Thymus (tissue), 14 donors: ENCODE measurements at places on chromosomes 12 and 14.
A peak's percentile ranks its signal among the peaks of the same experiment; 100 is the strongest.

DNA sequence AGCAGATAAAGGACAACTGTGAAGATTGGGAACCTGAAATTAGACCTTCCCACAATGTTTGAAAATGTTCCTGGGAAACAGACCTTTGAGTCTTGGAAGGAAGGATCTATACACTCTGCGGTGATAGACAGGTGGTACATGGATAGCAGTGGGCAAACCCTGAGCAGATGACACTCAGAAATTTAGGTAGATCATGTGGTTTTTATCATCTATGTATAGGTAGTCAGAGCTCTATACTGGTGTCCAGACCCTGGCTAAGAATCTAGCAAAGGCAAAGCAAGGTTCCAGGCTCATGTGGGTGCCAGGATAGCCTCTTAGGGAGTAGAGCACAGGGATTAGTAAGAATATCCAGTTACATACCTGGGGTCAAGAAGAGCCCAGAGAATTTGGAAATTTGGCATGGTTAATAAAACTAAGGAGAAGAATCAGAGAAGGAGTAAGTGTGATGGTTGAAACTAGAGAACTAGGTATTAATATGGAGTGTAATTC lies 331.2 kb upstream of the FBXO33 start:
- DNase-seq, result no peak

GRCh38 chr12:53344487-53344823 lies 8.3 kb upstream of the SP7 start:
- no peak for DNase-seq

DNA sequence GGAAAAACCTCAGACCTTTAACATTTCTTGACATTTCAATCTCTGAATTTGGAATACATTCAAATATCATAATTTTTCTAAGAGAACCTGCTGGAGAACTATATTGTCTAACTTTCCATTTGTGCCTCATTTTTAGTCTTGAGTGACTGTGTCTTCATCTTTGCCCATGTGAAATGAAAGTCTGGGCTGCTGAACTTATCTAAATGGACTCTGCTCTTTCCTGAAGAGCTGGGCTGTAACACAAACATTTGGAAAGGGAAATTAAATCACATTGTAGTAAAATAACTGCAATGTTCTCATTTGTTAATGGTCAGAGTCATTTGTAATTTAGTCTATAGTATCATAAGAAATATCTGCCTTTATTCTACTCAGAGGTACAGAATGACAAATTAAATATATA lies 373.1 kb downstream of the LRIG3 start:
- no peak for DNase-seq

DNA sequence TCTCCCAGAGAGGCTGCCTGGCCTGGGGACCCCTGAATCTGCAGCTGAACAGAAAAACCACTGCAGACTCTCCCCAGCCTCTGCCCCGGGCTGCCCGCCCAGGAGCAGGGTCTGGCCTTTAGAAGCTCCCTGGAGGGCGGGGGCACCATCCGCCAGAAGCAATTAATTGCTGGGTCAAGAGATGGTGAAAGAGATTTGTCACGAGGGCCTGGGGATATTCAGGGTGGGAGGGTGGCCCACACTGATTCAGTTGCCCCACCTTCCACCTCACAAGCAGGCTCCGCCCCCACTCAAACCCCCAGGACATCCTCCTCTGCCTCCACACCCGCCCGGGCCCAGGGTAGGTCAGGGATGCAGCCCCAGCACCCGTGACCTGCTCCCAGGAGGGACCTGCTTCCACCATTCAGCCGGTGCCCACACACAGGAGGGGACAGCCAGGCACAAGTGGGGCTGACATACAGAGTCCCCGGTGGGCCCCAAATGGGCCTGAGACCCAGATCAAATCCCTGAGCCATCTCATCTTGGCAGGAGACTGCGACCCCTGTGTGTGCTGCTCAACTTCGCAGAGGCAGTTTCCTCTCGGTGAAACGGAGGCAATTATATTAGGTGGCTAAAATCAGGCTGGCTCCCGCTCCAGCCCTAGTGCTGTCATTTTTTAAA lies 23.0 kb downstream of the NCOR2 start:
- no peak for DNase-seq

GRCh38 chr12:109696485-109697269 lies 16.9 kb upstream of the FAM222A start:
- DNase-seq, result no peak

DNA sequence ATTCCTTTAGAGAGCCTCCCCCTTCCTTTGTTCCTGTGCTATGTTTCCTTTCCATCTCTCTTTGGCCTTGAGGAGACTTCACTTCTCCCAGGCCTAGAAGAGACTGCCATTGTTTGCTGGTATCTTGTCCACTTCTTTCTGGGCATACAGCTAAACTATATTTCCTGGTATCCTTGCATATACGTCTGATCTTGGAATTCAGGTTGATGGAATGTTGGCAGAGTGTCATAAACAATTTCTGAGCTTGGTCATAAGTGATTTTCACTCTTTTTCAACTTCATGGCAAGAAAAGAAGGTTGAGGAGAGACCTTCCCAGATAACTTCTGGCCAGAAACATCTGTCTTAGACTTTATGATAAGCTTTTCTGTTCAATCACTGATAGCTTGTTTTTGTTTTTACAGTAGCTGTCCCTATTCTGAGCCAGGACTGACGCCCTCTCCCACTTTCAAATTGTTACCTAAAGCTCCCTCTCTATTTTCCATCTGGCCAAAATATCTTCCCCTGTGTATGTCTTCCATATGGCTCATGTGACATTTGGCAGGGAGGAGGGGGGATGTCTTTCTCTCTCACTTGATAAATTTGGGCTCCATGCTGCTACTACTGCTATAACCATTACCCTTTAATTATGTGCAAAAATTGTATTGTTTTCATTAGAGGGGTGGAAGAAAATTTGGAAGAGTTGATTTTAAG lies 457.0 kb downstream of the ADAMTS20 start:
- no peak for DNase-seq

DNA sequence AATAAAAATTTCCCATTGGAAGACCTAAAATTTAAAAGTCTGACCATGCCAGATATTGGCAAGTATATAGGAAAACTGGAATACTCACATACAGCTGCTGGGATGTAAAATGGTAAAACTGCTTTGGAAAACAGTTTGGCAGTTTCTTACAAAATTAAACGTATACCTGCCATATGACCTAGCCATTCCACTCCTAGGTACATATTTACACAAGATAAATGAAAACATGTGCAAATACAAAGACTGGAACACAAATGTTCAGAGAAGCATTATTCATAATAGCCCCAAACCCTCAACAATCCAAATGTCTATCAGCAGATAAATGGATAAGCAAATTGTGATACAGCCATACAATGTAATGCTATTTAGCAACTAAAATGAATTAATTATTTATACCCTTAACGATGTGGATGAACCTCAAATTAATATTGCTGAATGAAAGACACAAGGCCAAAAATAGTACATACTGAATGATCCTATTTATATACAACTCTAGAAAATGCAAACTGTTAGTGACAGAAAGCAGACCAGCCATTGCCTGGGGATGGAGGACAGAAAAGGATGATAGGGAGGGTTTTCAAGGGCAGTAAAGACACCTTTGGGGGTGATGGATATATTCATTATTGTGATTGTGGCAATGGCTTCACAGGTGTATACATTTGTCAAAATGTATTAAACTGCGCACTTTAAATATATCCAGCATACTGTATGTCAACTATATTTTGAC lies 21.3 kb upstream of the TCP11L2 start:
- no peak for DNase-seq

DNA sequence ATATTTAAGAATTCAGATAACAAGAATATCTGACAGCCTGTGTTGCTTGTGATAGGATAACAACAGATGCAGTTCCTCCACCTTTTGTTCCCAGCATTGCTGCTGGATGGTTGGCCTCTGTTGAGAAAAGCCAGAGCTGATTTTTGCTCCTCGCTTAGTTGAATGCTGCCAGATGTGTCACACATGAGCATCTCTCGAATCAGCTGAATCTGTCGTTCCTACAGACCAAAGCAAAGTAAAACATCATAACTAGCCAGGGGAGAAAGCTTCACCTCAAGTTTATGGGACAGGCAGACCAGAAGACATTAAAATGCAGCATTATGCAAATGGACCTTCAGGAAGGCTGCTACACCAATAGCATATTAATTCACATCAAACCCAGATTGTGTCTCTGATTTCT lies 20.1 kb downstream of the RACGAP1 start:
- no peak for DNase-seq

DNA sequence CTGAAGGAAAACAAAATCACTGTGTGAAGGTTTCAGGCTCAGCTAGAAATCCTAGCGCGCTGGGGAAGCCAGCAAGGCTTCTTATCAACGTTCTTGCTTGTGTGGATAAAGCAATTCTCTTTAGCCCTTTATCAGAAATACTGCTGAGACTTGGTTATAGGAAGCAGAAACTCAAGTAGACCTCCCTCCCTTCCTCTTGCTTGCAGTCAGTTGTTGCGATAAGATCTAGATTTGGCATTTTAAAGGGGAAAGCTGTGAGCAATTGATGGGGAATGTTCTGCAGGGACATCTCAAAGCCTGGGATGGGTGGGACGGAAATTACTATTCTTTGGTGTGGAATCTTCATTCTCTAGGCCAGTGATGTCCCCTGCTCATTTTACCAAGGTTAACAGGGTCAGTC lies 76.4 kb upstream of the ANO4 start:
- no peak for DNase-seq

GRCh38 chr12:101277443-101277842 lies 2.5 kb upstream of the UTP20 start:
- no peak for DNase-seq

- DNase-seq, result no peak
Measured at GRCh38 chr14:27228053-27228452, 630.2 kb upstream of the NOVA1 start.

DNA sequence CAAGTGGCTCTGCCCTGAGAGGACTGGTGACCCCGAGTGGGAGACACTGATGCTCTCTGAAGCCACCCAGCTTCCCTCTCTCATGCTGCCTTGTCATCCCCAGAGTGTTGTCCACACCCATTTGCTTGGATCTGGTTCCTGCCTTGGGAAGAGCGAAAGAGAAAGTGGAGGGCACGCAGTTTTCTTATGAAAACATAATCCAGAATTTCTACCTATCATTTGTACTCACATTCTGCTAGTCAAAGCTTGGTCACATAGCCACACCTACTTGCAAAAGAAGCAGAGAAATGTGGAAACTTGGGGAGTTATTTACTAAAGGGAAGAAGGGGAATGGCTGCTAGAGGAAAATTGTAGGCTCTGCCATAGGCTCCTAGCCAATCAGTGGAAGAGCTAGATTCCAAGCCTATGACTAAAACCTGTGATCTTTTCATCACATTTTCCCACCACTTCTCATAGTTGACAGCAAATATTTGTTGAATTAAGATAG lies 326.3 kb downstream of the ZFP36L1 start:
- DNase-seq, result no peak

GRCh38 chr14:32738206-32738871 lies 200.3 kb upstream of the NPAS3 start:
- no peak for DNase-seq

DNA sequence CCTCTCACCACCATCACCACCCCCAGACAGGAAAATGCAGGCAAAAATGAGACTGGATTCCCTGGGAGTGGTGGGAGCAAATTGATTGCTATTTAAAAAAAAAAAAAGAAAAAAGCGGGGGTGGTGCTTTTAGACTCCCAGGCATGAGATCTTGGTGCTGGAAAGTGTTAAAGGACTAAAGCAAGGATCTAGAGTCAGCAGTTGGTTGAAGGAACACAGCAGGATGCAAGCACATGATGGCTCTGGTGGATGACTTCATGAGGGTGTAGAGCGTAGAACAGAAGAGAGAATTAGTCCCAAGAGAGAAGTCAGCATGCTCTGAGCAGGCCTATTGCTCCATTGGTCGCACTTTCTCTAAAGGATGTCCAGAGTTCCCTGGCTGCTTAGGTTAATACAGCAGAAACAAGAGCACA lies 183.8 kb upstream of the HMGA2 start:
- no peak for DNase-seq

DNA sequence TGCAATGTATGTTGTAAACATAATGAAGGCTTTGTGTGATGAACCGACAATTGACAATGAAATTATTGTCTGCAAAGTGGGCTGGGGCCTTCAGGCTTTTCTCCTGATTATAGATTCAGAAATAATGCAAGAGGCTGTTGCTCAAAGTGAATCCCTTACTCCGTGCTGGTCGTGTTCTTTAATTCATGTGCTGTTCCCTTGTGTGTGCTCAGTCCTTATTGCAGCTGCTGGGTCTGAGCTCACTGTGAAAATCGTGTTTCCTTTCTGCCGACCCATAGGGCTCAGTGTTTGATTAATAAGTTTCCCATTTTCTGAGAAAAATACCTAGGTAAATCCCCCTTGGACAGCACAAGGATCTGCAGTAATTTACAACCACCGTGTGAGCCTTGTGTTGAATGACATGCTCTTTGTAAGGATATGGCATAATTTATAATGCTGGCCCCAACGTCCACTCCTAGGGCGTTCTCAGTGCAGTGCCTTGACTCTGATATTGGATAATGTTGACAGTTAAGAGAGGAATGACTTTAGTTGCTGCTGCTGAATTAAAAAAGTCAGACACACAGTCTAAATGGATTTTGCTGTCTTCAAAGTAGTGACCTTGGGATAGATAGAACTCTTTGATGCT lies 81.6 kb downstream of the RGS6 start:
- no peak for DNase-seq

DNA sequence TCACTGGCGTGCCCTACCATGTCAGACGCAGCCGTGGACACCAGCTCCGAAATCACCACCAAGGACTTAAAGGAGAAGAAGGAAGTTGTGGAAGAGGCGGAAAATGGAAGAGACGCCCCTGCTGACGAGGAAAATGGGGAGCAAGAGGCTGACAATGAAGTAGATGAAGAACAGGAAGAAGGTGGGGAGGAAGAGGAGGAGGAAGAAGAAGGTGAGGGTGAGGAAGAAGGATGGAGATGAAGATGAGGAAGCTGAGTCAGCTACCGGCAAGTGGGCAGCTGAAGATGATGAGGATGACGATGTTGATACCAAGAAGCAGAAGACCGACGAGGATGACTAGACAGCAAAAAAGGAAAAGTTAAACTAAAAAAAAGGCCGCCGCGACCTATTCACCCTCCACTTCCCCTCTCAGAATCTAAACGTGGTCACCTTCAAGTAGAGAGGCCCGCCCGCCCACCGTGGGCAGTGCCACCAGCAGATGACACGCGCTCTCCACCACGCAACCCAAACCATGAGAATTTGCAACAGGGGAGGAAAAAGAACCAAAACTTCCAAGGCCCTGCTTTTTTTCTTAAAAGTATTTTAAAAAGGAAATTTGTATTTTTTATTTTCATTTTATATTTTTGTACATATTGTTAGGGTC lies 13.2 kb downstream of the TRIP11 start:
- no peak for DNase-seq

- DNase-seq, result peak; percentile 37
Measured at GRCh38 chr14:75831455-75831854, 150.3 kb downstream of the TGFB3 start.
